ENCODE measurements at places on chromosomes 7 and 10. TPM values are rescaled to one million over a fixed set of nuclear protein-coding genes. Genes with fewer than 3 reads are reported as not detected.

PON3 gene
- polyA plus RNA-seq: 19.4 TPM

SPDYE11 gene
- polyA plus RNA-seq: 1.1 TPM

ATOH7 gene
- 0.13 TPM for polyA plus RNA-seq

CNNM1 gene
- polyA plus RNA-seq: 0.48 TPM

GLI3 gene
- polyA plus RNA-seq: 38.0 TPM

ANKRD30A gene
- polyA plus RNA-seq: not detected

TRUB1 gene
- polyA plus RNA-seq: 30.2 TPM

SCIN gene
- 9.4 TPM for polyA plus RNA-seq

PON1 gene
- 0.76 TPM for polyA plus RNA-seq

METTL2B gene
- polyA plus RNA-seq: 29.7 TPM
